Bronchial smooth muscle cell (primary cell): ENCODE measurements at places on chromosomes 4 and X. TPM values are rescaled to one million over a fixed set of nuclear protein-coding genes. Genes with fewer than 3 reads are reported as not detected.

The ODAPH gene
- not detected in 2 replicates for total RNA-seq

The BANK1 gene
- total RNA-seq, result 0.17 and 0.32 TPM in 2 replicates

The IL21 gene
- not detected in 2 replicates for total RNA-seq

The ARX gene
- not detected in 2 replicates for total RNA-seq

The NAT8L gene
- total RNA-seq, result under 0.01 TPM in 2 replicates

The GABRG1 gene
- not detected in 2 replicates for total RNA-seq

The APLN gene
- 0.26 and 0.32 TPM in 2 replicates for total RNA-seq

The G6PD gene
- total RNA-seq, result 103 and 153 TPM in 2 replicates

The GRSF1 gene
- total RNA-seq, result 69.4 and 80.4 TPM in 2 replicates

The DCK gene
- 4.1 and 7.4 TPM in 2 replicates for total RNA-seq

The TGIF2LX gene
- total RNA-seq, result not detected in 2 replicates

The CHRDL1 gene
- 0.17 and 3.8 TPM in 2 replicates for total RNA-seq

The OCIAD2 gene
- total RNA-seq, result 44.1 and 83.2 TPM in 2 replicates

The CFAP299 gene
- total RNA-seq, result 5.4 and 8.3 TPM in 2 replicates

The GABRE gene
- 5.2 and 11.0 TPM in 2 replicates for total RNA-seq
